WTC11 (cell line): ENCODE measurements at places on chromosomes 3 and 15. TPM values are rescaled to one million over a fixed set of nuclear protein-coding genes. Genes with fewer than 3 reads are reported as not detected.
A peak's percentile ranks its signal among the peaks of the same experiment; 100 is the strongest.

Gene CD86
- 0.25 to 0.61 TPM (median 0.30 TPM) in 3 replicates for total RNA-seq

Gene EOMES
- total RNA-seq: 0.76 to 1.4 TPM (median 1.1 TPM) in 3 replicates

Gene AMT
- 54.6 to 66.6 TPM (median 57.8 TPM) in 3 replicates for total RNA-seq

Gene ILDR1
- 2.3 to 3.4 TPM (median 2.8 TPM) in 3 replicates for total RNA-seq

Gene GOLGA8G
- total RNA-seq: not detected in 3 replicates

Gene CCDC54
- not detected in 3 replicates for total RNA-seq

Gene TRH
- 0.16 to 0.27 TPM (median 0.22 TPM) in 3 replicates for total RNA-seq

DNA sequence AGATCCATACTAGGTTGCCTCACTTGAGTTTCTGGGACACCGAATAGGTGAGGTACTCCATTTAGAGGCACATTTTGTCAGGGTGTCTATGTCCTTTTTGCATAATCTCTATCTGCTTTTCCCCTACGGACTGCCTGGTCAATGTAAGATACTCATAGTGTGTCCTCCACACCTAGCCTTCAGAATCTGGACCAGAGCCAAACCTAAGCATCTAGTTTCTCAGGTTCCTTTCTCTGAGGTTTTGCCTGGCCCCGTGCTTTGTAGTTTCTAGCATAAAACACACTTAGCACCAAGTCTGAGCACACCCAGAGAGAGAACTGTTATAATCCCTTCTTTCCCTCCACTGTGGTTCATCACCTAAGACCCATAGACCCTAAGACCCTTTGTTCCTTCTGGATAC lies 105.9 kb upstream of the MLF1 start:
- H3K4me3 ChIP-seq: no peak overlapping the region
- H3K4me1 ChIP-seq: no peaks in the 10 kb centered on the region
- DNase-seq: no peak
- H3K36me3 ChIP-seq: no peaks in the 10 kb centered on the region

DNA sequence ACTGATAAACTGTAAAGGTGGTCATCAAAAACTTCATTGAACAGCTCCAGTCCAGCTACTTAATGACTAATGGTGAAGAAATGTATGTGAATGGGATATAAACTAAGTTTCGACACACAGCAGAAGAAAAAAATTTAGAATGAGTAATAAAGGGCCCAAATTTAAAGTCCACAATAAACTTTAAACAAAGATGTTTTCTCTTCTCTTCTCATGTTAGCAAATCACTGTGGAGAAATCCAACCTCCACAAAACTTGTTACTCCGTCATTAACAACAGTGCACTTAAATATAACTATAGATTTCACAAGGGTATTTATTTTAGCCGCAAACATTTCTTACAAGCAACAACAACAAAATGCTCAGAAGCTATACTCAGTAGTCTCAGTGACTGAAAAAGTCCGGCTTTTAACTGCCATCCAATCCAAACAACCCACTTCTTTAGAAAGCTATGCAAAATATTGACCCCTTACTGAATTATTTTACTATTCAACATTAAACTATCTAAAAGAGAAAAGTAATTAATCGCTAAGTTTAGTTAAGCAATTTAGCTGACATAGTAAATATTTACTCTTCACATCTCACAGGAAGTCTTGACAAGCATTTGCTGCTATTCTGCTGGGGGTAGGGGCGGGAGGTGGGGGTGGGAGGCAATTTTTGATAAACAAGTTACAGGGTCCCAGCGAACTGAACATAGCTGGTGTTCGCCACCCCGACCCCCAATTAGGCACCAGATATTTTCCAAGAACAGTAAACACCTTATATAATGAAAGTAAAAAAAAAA lies 2.4 kb downstream of the IGF2BP2 start:
- H3K27ac ChIP-seq: peak overlapping the region; percentile 93
- H3K27me3 ChIP-seq: peaks cover 9% of the 10 kb centered on the region

DNA sequence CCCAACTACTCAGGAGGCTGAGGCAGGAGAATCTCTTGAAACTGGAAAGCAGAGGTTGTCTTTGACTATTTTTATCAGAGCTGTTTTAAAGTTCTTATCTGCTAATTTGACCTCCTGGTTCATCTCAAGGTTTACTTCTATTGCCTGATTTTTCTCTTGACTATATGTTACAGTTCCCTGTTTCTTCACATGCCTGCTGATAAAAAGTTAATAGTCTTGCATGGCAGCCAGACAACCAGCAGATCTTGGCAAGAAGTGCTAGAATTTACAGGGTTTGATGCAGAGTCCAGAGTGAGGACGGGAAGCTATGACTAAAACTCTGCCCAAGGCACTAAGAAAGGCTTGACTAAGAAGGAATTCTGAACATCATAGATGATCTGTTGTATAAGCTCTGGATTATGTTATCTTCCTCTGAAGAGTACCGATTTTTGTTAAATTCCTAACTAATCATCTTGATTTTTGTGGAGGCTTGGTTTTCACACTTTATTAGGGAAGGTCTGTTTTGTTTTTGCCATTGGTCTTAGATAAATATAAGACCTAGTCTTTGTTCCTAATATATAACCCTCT lies 85.9 kb downstream of the CHSY1 start:
- H3K4me3 ChIP-seq: no peak overlapping the region
- H3K27ac ChIP-seq: no peak overlapping the region
- DNase-seq: no peak

GRCh38 chr15:100671124-100671680 lies 68.8 kb downstream of the ASB7 start:
- DNase-seq: no peak
- H3K4me1 ChIP-seq: no peaks in the 10 kb centered on the region; the same call in 1 of the 2 replicates
- H3K27ac ChIP-seq: no peak overlapping the region
- H3K4me3 ChIP-seq: no peak overlapping the region
- H3K27me3 ChIP-seq: no peaks in the 10 kb centered on the region
